AML-193 (cell line): ENCODE measurements at places on chromosomes 6 and 20.

DNA sequence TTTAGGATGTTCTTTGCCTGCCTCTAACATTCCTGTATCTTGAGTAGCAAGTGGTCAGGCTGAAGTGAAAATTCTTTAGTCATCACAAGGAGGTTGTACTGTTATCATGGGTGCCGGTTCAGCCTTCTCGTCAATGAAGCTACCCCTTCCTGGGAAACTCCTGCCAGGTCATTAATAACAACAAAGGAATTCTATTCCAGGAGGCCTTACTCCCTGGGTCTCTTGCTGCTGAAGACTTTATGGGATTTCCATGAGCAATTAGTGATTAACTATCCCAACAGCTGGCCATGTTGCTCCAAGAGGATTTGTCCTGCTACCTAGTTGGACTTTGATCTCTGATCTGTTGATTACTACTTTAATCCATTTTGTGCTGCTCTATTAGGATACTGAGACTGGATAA is 62.7 kb upstream of the ELOVL5 start:
- no peak for DNase-seq

DNA sequence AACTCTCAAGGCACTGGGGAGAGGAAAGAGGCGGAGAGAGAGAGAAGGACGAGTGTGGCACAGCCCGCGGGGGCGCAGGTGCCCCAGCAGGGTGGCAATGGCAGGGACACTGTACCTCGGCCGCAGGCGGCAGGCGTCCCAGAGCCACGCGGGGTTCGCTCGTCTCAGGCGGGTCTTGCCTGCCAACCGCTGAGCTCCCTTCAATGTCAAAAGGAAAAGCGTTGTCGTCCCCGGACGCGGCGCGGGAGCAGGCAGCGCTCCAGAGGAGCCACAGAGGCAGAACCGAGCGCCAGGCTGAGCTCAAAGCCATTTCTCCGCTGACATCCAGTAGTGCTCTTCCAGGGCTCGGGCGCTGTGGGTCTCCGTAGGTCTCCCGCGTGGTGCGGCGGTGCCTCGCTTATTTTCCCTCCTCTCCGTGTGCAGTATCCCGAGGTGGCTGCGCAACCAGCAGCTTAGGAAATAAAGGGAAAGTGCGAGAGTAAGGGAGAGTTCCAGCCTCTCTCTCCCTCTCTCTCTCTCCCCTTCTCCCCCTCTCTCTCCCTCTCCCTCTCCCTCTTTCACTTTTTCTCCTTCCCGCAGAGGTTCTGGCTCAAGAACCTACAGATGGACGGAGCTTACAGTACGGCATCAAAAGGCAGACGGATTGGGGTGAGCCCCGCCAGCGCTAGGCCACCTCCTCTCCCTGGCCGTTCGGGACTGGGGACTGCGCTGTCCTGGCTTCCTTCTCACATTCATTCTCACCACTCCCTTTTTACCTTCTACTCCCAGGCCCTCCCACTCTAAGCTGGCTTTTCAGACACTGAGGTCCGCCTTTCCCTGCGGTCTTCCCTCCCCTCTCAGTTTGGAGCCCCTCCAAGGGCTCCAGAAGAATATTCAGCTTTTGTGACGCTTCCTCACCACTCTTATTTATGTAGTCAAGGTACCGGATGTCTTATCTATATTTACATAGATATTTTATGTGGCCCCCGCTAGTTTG is at the start of gene LAMA4:
Gene LAMA4, minus strand, starts transcription at position 727 of the 976 bp plus-strand sequence. Its CDS starts 417 bp downstream, at position 310.
- no peak for DNase-seq

DNA sequence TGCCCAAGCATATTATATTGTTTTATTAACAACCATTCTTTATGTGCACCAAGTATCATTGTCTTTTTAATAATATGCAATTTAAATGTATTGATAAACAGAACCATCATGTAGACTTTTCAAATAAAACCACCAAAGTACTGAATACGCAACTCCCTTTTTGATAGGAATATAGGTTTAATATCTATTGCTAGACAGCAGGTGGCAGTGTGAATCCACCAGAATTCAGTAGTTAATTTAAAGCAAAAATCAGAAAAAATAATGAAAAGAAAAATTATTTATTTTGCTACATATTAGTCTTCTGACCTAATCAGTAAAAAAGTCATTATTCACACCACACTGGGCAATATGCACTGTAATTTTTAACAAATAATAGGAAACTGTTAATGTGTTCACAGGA is 143.7 kb downstream of the KLHL32 start:
- peak; percentile 53 for DNase-seq

DNA sequence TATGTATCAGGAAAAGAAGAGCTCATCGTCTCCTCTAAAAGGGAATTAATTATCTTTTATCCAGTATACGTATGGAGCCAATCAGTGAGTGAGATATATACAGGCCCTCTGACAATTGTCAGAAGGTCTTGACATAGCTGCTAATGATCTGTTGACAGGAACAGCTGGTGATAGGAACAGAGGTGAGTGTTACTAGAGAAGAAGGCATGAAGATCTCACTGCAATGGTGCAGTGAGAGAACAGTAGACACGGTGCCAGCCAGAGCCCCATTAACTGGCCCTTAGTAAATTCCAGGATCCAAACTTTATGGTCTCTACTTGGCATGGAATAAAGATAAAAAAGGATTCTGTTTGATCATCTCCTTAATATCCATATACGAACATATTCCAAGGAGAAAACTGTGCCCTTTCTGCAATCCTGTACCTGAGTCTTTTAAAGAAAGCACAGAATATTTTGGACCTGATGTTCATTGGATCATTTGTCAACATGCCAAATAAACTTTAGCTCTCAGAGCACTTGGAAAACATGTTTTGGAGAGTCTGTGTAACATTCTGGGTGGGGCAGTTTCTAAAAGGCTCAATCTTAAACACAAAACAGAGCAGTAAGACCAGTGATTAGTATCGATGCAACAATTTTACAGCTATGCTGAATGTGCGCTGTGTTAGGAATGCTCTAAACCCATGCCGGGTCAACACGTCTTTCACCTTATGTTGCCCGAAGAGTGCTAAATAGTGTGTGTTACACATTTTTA is 135.8 kb upstream of the CITED2 start:
- DNase-seq = no peak

GRCh38 chr6:115882174-115882573 is 178.5 kb downstream of the FRK start:
- DNase-seq = no peak

DNA sequence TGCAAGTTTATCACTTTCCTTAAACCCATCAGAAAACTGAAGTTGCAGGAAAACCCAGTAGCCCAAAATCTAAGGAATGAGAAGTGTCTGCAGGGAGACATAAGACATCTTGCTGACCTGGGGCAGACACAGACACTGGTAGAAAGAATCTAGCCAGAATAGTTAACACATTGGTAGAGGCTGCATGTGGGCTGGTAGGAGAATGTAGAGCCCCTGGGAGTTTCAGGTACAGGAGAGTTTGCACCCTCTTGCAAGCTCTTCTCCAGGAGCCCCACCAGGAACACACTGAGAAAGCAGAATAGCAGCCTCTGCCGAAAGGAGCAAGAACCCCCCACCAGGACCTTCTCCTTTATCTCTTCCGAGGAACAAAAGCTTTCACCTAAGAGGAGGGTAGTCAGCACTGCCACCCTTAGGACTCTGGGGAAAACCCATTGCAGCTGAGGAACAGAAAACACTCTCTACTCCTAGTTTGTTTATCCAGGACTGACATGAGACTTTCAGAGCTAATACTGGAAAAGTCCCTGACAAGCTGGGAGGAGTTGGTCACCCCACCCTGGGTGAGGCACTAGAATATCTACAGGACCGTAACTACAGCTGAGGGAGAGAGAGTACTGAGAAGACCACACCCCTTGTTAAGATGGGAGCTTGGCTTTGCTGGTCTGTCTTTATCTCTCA is 10.5 kb upstream of the OGFRL1 start:
- DNase-seq = no peak

GRCh38 chr6:52162940-52163908 is 23.0 kb upstream of the IL17A start:
- peak; percentile 75 for DNase-seq

- peak; percentile 55 for DNase-seq
These were observed at the start of gene ACSS1 for GRCh38 chr20:25058051-25058846. ACSS1 (minus strand) TSS chr20:25058139; CDS start chr20:25058102, 37 bp downstream.

DNA sequence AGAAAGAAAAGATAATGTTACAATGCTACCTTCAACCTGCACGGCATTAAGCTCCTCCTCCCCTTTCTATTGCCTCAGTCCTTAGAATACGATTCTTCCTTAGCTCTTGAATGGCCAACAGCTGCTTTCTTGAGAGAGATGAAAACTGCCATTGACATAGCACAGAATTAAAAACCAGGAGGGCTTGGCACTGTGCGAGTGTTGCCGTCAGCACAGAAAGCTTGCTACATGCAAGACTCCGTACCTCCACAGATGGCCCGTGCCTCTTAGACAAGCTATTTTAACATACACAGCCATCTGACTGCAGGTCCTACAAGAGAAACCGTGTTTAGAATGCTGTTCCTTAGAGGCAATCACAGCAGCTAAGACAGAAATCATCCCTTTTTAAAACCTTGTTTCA is 51.7 kb downstream of the ALDH5A1 start:
- DNase-seq = no peak

DNA sequence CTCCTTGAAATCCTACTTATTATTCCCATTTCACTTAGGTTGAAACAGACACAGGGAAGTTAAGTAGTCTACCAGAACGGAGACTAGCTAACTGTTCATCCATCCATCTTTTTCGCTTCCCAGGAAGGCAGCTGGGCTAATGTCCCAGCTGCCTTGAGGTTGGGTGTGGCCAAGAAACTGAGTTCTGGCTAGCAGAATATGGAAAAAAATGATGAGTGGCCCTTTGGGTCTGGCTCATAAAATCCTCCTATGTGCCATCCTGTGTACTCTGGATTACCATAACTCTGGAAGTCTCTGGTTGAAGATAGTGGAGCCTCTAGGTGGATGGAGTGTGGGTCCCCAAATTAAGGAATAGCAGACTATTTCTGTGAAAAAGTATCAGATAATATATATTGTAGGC is 206.2 kb downstream of the HIVEP2 start:
- DNase-seq = no peak

DNA sequence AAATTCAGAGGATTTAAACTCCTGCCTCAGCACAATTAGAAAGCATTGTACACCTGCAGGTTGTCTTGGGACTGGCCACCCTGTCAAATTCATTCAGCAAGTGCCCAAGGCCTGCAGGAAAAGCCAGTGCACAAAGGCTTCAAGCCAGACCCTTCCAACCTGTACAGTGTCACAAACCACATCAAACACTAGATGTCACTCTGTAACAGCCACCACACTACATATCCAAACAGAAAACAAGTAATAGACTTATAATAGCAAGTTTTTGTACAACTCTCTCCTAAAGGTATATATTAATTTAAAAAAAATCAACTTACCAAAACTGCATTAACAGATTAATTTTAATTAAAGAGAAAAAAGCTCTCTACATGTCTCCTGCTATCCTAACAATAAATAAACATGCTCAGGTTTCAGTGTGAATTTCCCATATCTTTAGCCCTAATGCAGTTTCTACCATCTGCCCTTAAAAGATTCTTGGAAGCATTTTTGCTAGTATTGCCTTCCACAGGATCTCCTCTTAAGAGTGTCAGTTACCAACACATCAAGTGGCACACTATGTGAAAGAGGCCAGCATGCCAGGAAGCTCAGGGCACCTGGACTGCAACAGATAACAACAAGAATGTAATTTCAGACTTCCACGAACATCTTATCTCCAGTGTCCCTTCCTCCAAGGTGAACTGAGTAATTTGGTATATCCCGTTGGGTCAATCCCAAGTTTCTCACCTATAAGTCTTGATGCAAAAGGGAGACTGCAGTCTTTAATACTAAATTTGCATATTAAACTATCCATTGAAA is 47.5 kb downstream of the RALGAPA2 start:
- DNase-seq = peak; percentile 59
